RWPE2 (cell line): ENCODE measurements at places on chromosomes 4 and X.

DNA sequence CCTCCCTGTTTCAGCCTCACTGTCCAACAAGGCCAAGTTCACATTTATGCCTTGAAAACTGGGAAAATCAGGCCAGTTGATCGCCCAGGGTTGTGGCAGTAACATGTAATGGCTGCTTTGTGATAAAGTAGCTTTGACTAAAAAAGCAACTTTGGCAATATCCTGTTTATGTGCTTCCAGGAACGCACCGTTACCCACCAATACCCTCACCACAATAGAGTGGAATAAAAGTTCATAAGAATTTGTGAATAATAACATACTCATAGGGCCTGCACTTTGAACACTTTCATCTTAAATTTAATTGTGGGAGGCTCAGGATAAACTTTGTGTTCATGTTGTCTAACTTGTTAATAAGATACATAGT lies 80.7 kb upstream of the MAML3 start:
- no peaks in the 10 kb centered on the region for H3K36me3 ChIP-seq
- no peak overlapping the region for H3K4me3 ChIP-seq
- H3K27me3 ChIP-seq: no peaks in the 10 kb centered on the region
- no peak for DNase-seq
- H3K27ac ChIP-seq: no peak overlapping the region

DNA sequence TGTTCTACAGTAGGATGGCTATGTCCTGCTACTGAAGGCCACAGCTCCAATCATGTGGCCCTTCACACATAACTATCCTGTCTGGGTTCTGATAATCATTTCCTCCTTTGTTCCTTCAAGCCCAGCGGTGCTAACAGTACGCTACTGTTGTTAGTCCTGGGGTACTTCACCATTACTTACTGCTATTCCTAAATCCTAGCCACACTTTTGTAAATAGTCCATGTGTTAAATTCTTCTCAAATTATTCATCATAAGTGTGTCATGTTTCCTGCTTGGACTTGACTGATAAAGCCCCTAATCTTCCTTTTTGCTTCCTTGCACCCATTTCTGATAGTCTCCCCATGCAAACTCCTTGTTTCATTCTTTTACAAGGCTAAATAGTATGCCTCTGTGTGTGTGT lies 332.6 kb downstream of the FGF13 start:
- no peaks in the 10 kb centered on the region for H3K27me3 ChIP-seq
- no peak for DNase-seq
- no peak overlapping the region for H3K4me3 ChIP-seq
- no peaks in the 10 kb centered on the region for H3K4me1 ChIP-seq
- no peaks in the 10 kb centered on the region for H3K36me3 ChIP-seq

GRCh38 chrX:23945206-23945605 lies 37.4 kb downstream of the CXorf58 start:
- no peaks in the 10 kb centered on the region for H3K27me3 ChIP-seq
- no peaks in the 10 kb centered on the region for H3K36me3 ChIP-seq
- no peak overlapping the region for H3K27ac ChIP-seq
- H3K4me3 ChIP-seq: no peak overlapping the region
- no peak for DNase-seq
- no peaks in the 10 kb centered on the region for H3K4me1 ChIP-seq

DNA sequence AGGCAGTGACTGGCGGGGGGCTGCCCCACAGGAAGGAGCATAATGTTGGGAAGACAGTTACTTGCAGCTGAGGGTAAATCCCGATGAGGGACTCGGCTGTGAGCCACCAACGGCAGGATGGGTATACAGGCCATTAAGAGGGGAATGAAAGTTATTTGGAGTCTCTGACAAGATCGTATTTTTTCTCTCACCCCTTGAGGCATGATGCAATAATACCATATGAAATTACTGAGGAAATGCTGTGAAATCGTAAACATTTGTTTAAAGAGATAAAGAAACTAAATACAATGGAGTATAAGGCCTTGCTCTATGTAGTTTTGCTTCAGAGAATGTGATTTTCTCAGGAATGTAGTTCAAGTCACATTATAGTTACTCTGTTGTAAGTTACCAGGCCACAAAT lies 12.7 kb downstream of the IL1RAPL1 start:
- no peak overlapping the region for H3K4me3 ChIP-seq
- no peaks in the 10 kb centered on the region for H3K27me3 ChIP-seq
- H3K4me1 ChIP-seq: no peaks in the 10 kb centered on the region

GRCh38 chrX:9953396-9953795 lies 13.8 kb upstream of the CLDN34 start:
- H3K36me3 ChIP-seq: no peaks in the 10 kb centered on the region
- H3K4me3 ChIP-seq: no peak overlapping the region
- no peak overlapping the region for H3K27ac ChIP-seq
- no peaks in the 10 kb centered on the region for H3K27me3 ChIP-seq

DNA sequence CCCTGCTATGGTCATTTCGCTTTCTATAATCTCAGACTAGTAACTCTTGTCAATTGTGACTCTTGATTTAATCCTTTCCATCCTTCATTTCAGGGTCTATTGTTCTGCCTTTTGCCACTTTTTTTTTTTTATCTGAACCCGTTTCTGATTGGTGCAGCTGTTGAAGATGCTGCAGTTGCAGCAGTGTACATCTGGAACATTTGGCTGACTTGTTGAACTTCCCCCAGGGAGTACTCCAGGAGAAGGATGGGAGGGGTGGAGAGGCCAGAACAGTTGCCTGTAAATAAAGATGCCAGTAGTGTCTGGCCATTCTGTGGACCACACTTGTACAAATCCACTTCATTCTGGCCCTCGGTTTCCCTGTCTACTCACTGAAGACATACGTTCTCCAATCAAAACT lies 1.0 kb upstream of the EDA start:
- no peaks in the 10 kb centered on the region for H3K27me3 ChIP-seq
- no peak overlapping the region for H3K4me3 ChIP-seq
- no peaks in the 10 kb centered on the region for H3K4me1 ChIP-seq
- no peaks in the 10 kb centered on the region for H3K36me3 ChIP-seq

GRCh38 chrX:149458586-149458985 lies 46.5 kb downstream of the IDS start:
- no peaks in the 10 kb centered on the region for H3K4me1 ChIP-seq
- no peaks in the 10 kb centered on the region for H3K36me3 ChIP-seq
- H3K27ac ChIP-seq: no peak overlapping the region
- no peak for DNase-seq
- no peak overlapping the region for H3K4me3 ChIP-seq

- DNase-seq: no peak
- no peaks in the 10 kb centered on the region for H3K4me1 ChIP-seq
- no peaks in the 10 kb centered on the region for H3K36me3 ChIP-seq
- H3K4me3 ChIP-seq: no peak overlapping the region
Measured at GRCh38 chr4:163558539-163559044, 64.1 kb downstream of the TMA16 start.

DNA sequence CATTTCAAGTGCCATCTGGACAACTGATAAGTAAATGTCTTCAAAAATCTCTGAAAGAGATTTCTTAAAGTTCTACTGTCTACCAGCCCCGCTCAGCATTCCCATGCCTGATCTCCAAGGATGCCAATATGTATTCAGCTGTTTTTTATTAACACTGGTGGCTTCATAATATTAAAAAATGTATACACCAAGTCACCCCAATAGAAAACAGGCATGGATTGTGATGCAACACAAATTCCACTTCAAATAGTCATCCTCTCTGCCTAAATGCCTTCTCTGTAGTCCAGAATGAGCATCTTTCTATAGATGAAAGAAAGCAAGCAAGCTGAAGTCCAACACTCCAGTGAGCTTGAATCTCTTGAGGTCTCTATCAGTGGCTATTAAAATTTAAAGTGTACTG lies 152.2 kb upstream of the PPARGC1A start:
- no peak overlapping the region for H3K4me3 ChIP-seq
- no peak overlapping the region for H3K27ac ChIP-seq
- H3K36me3 ChIP-seq: no peaks in the 10 kb centered on the region
- DNase-seq: no peak
- H3K4me1 ChIP-seq: no peaks in the 10 kb centered on the region

DNA sequence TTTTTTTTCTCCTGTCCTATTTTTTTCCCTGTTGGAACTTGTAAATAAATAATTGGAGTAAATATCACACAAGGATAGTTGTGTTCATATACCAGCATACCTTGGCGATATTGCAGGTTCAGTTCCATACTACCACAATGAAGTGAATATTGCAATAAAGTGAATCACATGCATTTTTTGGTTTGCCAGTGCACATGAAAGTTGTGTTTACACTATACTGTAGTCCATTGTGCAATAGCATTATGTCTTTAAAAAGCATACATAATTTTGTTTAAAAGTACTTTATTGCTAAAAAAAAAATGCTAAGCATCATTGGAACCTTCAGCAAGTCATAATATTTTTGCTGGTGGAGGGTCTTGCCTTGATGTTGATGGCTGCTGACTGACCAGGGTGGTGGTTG lies 88.6 kb downstream of the GSTCD start:
- no peaks in the 10 kb centered on the region; the same call in 1 of the 2 replicates for H3K36me3 ChIP-seq
- H3K27me3 ChIP-seq: no peaks in the 10 kb centered on the region
- no peak overlapping the region for H3K27ac ChIP-seq
- no peaks in the 10 kb centered on the region for H3K4me1 ChIP-seq

GRCh38 chr4:37889849-37890800 lies 759 bp upstream of the TBC1D1 start:
- H3K27ac ChIP-seq: no peak overlapping the region
- no peaks in the 10 kb centered on the region for H3K4me1 ChIP-seq
- peaks cover 13% of the 10 kb centered on the region for H3K27me3 ChIP-seq
- DNase-seq: no peak
- H3K4me3 ChIP-seq: peak overlapping the region; percentile 64

GRCh38 chr4:95107635-95108034 lies 349.9 kb downstream of the BMPR1B start:
- H3K4me3 ChIP-seq: no peak overlapping the region
- H3K36me3 ChIP-seq: no peaks in the 10 kb centered on the region
- H3K27ac ChIP-seq: peak overlapping the region; percentile 42
- H3K4me1 ChIP-seq: peaks cover 27% of the 10 kb centered on the region
- peak; percentile 58 for DNase-seq

- DNase-seq: no peak
- H3K27me3 ChIP-seq: no peaks in the 10 kb centered on the region
- H3K36me3 ChIP-seq: no peaks in the 10 kb centered on the region
- no peak overlapping the region for H3K4me3 ChIP-seq
- no peaks in the 10 kb centered on the region for H3K4me1 ChIP-seq
Measured at GRCh38 chrX:55546956-55547355, 57.3 kb upstream of the USP51 start.

DNA sequence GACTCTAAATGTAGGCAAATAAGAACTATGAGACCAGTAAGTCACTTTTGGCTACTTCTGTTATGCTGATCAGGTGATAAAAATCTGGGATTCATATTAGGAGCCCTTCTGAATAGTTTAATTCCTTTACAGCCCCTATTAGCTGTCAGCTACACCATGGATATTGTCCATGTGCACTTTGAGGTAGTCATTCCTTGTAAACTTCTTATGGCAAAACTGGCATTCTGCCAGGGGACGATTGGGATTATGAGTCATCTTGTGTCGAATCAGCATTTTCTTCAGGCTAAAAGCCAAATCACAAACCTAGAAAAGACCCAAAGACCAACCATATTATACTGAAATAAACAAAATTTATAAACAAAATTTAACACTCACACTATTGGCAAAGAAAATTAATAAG lies 227.6 kb downstream of the PRDM5 start:
- H3K4me3 ChIP-seq: no peak overlapping the region
- H3K4me1 ChIP-seq: peaks cover 19% of the 10 kb centered on the region
- no peak for DNase-seq
- no peak overlapping the region for H3K27ac ChIP-seq

DNA sequence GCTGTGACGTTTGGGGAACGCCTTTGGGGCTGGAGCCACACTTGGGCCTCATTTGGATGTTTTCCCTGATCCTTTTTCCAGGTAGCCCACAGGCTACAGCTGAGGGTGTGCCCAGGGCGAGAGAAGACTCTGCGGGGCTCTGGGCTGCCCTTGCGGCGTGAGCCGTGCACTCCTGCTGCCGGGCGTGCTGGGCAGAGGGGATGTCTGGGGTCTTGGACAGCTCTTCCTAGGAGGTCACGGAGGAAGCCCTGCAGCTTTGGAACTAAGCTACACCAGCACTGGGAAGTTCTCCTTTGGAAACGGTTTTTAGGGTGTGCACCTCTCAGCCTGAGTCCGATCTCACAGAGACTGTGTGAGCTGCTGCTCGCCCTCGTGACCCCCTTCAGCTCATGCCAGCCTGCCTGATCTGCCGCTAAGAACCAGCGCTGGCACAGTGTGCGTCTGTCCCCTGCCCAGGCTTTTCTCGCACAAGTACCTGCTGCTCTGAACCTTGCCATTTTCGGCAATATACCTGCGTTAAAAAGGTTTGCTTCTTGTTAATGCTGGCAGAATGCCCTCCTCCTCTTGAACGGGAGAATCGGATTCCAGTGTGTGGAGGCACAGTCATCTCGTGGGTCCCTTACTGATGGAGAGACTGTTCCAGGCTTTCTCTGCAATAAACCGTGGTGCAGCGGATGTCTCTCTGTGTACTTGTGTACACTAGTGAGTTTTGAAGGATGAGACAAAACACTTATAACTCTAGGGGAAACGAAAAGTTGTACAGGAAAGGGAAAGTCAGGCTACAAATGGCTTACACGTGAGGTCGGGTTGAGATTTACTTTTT lies 14.3 kb downstream of the MSANTD1 start:
- no peaks in the 10 kb centered on the region for H3K4me1 ChIP-seq
- H3K36me3 ChIP-seq: no peaks in the 10 kb centered on the region
- no peak for DNase-seq
- H3K4me3 ChIP-seq: no peak overlapping the region

GRCh38 chr4:17385403-17385802 lies 126.5 kb downstream of the QDPR start:
- DNase-seq: no peak
- peaks cover 3% of the 10 kb centered on the region for H3K4me1 ChIP-seq
- H3K4me3 ChIP-seq: no peak overlapping the region

DNA sequence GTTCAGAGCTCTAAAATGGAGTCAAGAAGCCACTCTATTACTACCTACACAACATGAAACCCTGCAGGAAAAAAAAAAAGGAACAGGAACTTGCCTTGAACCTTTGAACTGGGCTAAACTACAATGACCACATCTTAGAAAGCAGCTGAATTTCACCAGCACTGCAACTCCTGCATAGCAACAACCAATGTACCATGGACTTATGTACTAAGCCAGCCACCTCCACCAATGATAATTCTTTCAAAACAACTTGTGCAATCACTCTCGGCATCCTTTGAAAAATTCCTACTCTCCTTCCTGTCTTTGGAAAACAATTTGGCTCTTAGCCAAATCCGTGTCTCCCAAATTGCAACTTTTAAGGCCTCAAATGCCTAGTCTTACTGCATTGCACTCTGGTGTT lies 26.8 kb upstream of the FMR1 start:
- no peak overlapping the region for H3K27ac ChIP-seq
- H3K4me1 ChIP-seq: no peaks in the 10 kb centered on the region
- no peak overlapping the region for H3K4me3 ChIP-seq

GRCh38 chr4:55158957-55159356 lies 33.6 kb upstream of the KDR start:
- no peak overlapping the region for H3K27ac ChIP-seq
- DNase-seq: no peak
- H3K4me1 ChIP-seq: no peaks in the 10 kb centered on the region
- H3K4me3 ChIP-seq: no peak overlapping the region
- no peaks in the 10 kb centered on the region for H3K27me3 ChIP-seq
